Bronchial smooth muscle cell (primary cell): ENCODE measurements at places on chromosomes 13 and 19. TPM values are rescaled to one million over a fixed set of nuclear protein-coding genes. Genes with fewer than 3 reads are reported as not detected.

Gene B3GNT8
- total RNA-seq = 3.2 and 5.2 TPM in 2 replicates

Gene CALR3
- 0.16 TPM in 1 of 2 replicates, not detected in the other for total RNA-seq

Gene CHST8
- total RNA-seq = not detected in 2 replicates

Gene LINGO3
- total RNA-seq = not detected in 2 replicates
